ENCODE measurements at places on chromosomes 13 and 19.

DNA sequence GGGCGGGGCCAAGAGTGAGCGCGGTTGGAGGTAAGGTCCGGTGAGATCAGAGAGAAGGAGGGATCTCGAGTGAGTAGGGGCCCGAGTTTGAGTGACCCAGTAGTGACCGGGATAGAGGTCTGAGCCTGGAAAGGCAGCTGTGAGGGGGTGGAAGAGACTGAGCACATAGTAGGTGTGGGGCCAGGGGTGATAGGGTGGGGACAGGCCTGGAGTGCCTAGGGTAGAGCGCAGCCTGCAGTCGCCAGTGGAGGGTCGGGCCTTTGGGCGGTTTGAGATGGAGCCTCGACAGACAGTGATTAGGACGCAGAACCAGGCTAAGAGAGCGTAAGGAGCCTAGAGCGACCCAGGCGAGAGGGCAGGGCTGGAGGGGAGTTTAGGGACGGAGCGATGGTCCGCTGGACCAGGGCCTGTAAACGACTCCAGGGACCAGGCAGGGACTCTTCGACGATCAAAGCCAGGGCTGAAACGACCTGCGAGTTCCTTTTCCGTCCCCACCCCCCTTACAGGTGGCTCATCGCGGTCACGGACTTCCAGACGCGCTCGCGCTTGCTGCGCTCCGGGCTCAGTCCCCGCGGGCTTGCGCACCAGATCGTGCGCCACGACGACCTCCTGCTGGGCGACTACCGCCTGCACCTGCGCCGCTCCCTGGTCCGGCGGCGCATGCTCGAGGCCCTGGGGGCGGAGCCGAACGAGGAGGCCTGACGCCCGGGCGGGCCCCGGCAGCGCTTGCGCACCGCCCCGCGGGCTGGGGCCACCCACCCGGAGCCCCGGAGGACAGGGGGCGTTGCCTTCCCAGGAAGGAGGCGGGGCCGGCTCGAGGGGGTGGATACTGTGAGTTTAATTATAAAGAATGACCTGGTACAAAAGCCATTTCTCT is 9.4 kb downstream of the C19orf81 start:
- peak; percentile 60 for DNase-seq

DNA sequence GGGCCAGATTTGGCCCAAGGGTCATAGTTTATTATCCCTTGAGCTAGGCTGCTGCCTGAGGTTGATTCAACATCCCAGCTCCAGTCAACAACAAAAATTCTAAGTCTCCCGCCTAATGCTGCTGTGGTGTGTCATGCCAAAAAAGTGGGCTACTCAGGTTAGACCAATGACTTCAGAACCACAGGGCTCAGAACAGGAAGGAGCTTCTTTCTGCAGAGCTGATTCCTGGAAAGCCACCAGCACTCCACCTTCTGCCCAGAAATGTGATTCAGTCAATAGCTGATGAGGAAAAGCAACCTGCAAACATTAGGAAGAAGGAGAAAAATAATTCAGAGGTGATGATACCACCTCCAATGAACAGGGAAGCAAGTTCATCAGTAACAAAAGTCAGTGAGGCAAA is 56.1 kb upstream of the SERPINE3 start:
- DNase-seq: no peak

- no peak for DNase-seq
Observed at GRCh38 chr13:70237131-70237530, 128.9 kb upstream of the KLHL1 start.

DNA sequence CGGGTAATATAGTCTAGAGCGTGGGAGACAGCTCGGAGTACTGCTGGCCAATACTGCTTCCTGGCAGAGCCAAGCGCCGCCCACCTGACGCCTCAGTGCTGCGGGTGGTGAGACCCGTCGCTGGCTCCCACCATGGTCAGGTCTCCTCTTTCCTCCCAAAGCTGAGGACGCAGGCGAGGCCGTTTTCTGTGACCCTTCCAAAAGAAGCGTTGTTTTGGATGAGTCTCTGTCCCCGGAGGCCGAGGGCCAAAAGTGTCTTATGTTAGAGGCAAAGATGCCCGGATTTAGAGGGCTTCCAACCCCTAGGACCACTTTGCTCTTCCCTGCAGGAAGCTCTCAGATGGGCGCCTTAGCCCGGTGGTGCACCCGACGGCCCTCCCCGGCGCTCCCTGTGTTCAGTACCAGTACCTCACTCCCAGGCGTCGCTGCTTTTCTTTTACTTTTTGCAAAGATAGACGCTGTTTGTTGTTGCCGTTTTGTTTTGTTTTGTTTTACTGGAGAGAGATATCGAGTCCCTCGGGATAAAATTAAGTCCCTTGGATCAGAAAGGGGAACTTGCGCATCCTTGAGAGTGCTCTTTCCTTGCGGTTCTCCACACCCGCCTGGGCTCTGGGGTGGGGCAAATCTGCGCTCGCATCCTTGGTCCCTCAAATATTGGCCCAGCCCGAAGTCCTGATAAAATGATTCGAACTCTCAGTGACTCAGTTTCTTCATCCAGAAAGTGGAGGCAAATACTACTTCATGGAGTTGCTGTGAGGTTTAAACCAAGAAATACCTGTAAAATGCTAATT is 7.0 kb downstream of the PDX1 start:
- no peak for DNase-seq

- no peak for DNase-seq
Observed at GRCh38 chr13:90068658-90069057, 1278.8 kb upstream of the MIR17HG start.

DNA sequence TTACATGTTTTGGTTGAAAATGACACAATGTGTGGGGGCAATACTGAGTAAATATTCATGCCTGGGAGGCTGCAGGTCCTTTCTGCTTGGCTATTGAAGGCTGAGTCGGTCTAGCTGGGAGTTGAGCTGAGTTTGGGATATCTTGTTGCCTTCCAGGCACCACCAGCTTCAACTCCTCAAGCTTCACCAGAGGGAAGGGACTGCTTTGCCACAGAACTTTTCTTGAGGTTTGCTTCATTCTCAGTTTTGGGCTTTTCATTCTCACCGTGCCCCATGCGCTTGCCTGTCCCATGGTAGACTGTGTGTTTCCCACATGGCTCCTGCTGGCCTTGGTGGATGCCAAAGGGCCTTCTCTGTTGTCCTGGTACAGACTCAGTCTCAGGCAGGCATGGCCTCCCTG is 198.2 kb upstream of the SOX1 start:
- DNase-seq: no peak

- no peak for DNase-seq
Observed at GRCh38 chr13:36706755-36707154, 32.9 kb downstream of the SERTM1 start.

DNA sequence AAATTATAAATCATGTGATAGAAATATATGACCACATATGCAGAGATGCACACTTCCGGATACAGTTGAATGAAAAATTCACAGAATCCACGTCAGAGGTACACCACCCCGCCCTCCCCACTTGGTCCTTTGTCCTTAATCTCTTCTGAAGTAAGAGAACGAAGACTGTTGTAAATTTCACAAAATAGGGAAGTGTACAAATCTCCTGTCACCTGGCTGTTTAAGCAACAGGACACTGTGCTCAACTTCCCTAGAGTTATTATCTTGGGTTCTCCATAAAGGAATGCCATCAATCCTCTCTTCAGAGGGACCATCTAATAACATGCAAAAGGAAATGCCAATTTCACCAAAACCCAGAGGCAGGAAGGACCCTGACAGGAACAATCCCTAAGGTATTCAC is 10.5 kb upstream of the CEACAM6 start:
- DNase-seq: no peak

- no peak for DNase-seq
Observed at GRCh38 chr19:5032101-5032967, 63.4 kb downstream of the KDM4B start.

DNA sequence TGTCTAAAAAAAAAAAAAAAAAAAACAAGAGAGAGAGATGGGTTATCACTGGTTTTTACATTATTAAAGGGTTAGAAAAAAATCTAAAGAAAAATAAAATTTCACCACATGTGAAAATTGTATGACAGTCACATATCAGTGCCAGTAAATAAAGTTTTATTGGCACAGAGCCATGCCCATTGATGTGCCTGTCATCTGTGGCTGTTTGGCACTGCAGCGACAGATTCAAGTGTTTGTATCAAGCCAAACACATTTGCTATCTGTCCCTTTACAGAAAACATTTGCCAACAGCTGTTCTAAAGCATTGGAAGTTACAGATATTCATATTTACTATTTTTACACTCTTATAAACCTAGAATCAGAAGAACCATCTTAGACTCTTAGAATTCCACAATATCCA is 16.3 kb downstream of the FCHO1 start:
- DNase-seq: no peak

GRCh38 chr19:38049105-38049649 is 142.2 kb downstream of the SIPA1L3 start:
- no peak for DNase-seq

DNA sequence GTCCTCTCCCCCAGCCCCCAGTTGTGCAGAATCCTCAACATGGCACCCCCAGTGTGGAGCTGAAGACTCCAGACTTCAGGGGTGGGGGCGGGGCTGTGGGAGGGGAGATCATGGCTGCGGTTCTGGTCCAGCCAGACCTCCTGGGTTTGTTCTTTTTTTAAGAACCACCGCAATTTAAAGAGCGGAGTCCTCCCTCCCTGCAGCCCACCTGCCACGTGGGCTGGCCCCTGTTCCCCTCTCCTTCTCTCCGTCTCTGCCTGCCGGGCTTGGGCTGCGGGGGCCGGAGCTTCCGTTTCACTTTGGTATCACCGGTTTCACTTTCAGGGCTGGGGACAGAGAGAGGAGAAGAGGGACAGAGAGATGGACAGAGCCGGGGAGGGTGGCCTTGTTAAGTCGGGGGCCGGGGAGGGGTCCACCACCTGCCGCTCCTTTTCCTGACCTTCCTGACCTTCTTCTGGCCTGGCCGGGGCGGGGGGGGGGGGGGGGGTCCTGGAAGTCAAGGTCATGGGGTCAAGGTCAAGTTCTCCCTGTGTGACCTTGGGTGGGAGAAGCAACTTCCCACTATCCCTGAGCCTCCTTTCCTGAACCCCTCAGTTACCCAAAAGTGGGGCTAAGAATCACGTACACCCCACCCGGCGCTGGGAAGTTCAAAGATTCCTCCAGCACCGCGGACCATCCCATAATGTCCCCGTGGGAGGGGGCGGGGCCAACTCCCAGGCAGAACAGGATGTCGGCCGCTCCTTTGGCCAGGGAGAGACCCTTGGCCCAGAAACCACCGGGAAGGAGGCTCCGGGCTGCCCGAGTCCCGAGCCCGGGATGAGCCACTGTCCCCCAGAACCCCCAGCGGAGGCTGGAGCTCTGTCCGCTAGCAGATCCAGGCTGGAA is 11.3 kb upstream of the ZBTB7A start:
- DNase-seq: no peak

- peak; percentile 76 for DNase-seq
Observed at GRCh38 chr13:71056581-71056980, 810.4 kb downstream of the DACH1 start.

- no peak for DNase-seq
Observed at GRCh38 chr13:37039896-37040295, 19.6 kb downstream of the SUPT20H start.

- no peak for DNase-seq
Observed at GRCh38 chr13:76968041-76968440, 19.7 kb downstream of the ACOD1 start.

DNA sequence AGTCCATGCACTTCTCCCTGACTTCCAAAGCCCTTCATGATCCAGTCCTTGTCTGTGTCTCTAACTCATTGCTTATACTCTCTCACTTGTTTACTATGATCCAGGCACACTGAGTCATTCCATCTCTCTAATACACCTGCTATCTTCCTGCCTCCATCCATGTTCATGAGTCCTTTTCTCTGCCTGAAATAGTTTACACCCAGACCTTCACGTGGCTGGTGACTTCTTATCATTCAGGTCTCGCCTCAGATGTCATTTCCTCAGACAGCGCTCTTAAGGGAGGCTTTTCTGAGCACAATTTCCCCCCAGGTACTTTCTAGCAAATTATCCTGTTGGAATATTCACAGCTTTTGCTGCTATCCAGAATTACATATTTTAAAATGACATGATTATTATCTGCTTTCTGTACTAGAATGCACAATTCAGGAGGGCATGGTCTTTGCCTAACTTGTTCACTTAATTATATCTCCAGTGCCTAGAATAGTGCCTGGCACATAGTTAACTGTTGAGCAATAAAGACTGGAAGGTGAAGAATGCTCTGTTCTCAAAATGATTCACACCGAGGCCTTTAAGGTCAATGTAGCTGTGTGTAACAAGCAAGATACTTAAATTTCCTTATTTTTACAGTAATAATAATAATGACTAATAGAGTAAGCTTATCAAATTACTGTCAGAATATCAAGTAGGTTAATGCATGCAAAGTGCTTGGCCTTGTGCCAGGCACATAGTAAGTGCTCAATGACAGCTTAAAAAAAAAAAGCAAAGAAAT is 183.7 kb upstream of the SPRY2 start:
- DNase-seq: no peak

GRCh38 chr19:18507727-18508440 is 14.0 kb downstream of the ELL start:
- no peak for DNase-seq

DNA sequence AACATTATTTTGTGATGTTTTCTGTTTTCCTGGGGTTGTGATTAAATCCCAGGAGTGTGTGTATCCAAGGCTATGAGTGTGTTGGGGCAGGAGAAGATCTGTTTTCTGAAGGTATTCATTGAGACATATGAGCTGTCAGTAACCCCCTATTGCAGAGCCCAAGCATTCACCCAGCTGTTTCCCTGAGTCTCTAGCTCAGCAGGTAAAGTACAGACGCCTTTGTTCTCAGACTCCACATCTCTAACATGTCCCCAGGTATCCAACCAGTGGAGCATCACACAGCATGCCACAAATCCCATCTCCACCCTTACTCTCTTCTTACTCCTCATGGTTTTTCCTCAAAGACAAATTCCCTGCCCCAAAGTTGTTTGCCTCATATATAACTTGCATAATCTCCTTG is 213.6 kb downstream of the PCDH20 start:
- no peak for DNase-seq

DNA sequence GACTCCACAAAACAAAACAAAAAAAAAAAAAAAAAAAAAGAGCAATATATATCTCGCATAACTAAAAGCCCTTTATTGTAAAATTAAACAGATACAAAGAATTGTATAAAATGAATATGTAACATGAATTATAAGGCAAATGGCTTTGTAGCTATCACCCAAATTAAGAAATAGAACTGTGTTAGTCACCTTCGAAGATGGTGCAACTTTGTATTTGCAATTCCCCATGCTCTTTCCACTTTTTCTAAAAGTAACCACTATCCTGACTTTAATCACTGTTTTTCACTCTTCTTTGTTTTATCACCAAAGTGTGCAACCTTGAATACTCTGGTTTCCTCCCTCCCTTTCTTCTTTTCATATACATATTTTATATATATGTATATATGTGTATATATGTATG is 57.1 kb upstream of the HTR2A start:
- no peak for DNase-seq

DNA sequence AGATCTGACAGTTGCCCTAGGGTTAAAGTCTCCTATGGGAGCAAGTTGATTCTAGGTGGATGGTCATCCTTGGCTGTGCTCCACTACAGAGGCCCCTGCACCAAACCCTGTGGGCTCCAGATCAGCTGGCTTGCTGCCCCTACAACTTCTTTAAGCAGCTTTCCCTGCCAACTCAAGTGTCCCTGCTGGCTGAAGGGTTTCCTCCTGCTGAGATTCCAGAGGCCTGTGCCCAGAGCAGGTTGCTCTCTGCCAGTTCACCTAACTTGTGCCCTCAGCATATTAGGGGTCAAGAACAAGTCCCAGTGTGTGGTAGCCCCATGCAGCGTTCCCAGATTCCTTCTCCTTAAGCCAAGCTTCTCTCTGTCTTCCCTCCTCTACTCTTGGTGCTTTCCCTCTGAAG is 85.6 kb downstream of the ZMYM2 start:
- DNase-seq: no peak

- no peak for DNase-seq
Observed at GRCh38 chr19:40565910-40566495, 10.7 kb upstream of the SHKBP1 start.

- no peak for DNase-seq
Observed at GRCh38 chr13:28655561-28655960, 3.4 kb upstream of the POMP start.
